ENCODE measurements at places on chromosomes 11 and 22.
A peak's percentile ranks its signal among the peaks of the same experiment; 100 is the strongest.

GRCh38 chr11:60307507-60308195 is 19.4 kb upstream of the MS4A6E start:
- DNase-seq = no peak

- no peak for DNase-seq
These were observed 183.8 kb upstream of the NTM start for GRCh38 chr11:131186629-131187101.

DNA sequence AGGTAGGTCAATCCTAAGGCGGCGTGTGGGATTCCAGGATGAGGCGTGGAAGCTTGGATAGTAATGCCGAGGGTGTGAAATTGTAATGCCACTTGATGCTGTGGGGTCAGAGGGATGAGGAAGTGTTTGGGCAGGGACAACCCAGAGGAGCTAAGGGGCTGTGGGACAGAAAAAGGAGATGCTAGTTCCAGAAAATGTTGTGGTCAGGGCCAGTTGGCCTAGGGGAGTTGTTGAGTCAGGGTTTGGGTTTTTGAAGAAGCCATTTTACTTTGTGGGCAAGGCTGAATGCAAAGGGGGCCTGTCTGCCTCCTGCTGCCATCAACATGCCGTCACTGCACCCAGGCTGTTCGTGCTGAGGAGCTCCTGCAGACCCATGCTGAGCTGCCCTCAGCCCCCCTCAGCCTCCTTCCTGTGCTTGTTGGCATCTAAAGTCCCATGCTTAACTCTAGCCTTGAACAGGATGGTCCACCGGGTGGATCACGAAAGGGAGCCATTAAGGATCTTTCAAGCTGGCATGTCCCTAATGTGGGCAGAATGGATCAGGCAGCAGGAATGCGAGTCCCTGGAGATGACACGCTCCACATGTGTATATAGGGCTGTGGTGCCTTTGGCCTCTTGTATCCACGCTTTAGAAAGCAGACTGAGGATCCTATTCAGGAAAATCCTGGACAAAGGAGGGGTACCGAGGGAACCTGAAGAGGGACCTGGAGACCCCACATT is 2.1 kb downstream of the C11orf16 start:
- DNase-seq = no peak

GRCh38 chr11:8593455-8593854 is 573 bp downstream of the STK33 start:
- no peak for DNase-seq

GRCh38 chr11:110518809-110519514 is 89.2 kb downstream of the FDX1 start:
- no peak for DNase-seq

- DNase-seq = peak; percentile 2
These were observed 42.9 kb downstream of the LRRC32 start for GRCh38 chr11:76627606-76628005.

GRCh38 chr11:2890466-2891294 is 5.1 kb upstream of the CDKN1C start:
- peak; percentile 99 for DNase-seq

- peak; percentile 56 for DNase-seq
These were observed 632 bp downstream of the AP5B1 start for GRCh38 chr11:65779919-65780769.

GRCh38 chr11:65115361-65116082 is 2.0 kb downstream of the ZNHIT2 start:
- DNase-seq = no peak

GRCh38 chr22:23200898-23201297 is 20.6 kb downstream of the BCR start:
- DNase-seq = no peak

DNA sequence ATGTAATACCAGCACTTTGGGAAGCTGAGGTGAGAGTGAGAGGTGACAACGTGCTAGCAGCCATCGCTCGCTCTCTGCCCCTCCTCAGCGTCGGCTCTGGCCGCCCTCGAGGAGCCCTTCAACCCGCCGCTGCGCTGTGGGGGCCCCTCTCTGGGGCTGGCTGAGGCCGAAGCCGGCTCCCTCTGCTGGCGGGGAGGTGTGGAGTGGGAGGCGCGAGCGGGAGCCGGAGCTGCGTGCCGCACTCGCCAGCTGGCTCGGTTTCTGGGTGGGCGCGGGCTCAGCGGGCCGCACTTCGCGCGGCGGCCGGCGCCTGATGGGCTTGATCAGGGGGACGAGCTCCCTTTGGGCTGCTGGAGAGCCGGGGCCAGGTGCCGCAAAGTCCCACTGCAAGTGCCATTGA is 98.9 kb upstream of the UBASH3B start:
- DNase-seq = no peak

- DNase-seq = peak; percentile 12
These were observed 6.6 kb upstream of the PTS start for GRCh38 chr11:112219476-112220232.

- no peak for DNase-seq
These were observed 166.5 kb upstream of the CADM1 start for GRCh38 chr11:115670538-115671205.

DNA sequence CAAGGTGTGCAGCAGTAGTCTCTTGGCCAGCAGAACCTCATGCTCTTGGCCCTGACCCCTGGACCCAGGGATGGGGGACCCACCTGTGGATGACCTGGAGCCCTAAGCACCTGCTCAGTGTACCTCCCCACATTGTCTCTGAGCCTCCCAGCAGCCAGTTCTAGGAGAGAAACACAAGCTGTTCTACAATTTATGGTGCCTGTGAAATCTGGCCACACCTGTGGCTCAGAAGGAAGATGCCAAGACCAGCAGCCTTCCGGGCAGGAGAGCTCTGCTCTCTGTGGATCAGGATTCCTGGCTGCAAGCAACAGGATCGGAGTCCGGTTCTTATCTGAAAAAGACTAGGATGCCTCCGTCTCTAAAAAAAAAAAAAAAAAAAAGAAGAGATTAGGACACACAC is 103.6 kb upstream of the ANO1 start:
- DNase-seq = no peak
